ENCODE measurements at places on chromosomes 4 and X. TPM values are rescaled to one million over a fixed set of nuclear protein-coding genes. Genes with fewer than 3 reads are reported as not detected.

Gene ETDB
- not detected for polyA plus RNA-seq

Gene FGF2
- 3.0 TPM for polyA plus RNA-seq

Gene CPZ
- 3.1 TPM for polyA plus RNA-seq

Gene AIMP1
- polyA plus RNA-seq = 58.4 TPM

Gene FHIP1A
- 5.0 TPM for polyA plus RNA-seq

Gene AKAP14
- 0.40 TPM for polyA plus RNA-seq

Gene VEGFD
- polyA plus RNA-seq = 0.24 TPM

Gene NDNF
- 13.6 TPM for polyA plus RNA-seq

Gene GPC3
- polyA plus RNA-seq = 75.8 TPM

Gene TMEM255A
- polyA plus RNA-seq = 1.6 TPM

Gene WAS
- polyA plus RNA-seq = 6.3 TPM

Gene FGF5
- polyA plus RNA-seq = 0.25 TPM

Gene NPY2R
- 1.8 TPM for polyA plus RNA-seq

Gene SYP
- polyA plus RNA-seq = 20.2 TPM

Gene LRAT
- 1.6 TPM for polyA plus RNA-seq

Gene USP51
- polyA plus RNA-seq = 7.4 TPM

Gene MAGEB1
- polyA plus RNA-seq = not detected

Data from large intestine (tissue), 12 donors.